ENCODE measurements at places on chromosomes 13 and 19.
A peak's percentile ranks its signal among the peaks of the same experiment; 100 is the strongest.

DNA sequence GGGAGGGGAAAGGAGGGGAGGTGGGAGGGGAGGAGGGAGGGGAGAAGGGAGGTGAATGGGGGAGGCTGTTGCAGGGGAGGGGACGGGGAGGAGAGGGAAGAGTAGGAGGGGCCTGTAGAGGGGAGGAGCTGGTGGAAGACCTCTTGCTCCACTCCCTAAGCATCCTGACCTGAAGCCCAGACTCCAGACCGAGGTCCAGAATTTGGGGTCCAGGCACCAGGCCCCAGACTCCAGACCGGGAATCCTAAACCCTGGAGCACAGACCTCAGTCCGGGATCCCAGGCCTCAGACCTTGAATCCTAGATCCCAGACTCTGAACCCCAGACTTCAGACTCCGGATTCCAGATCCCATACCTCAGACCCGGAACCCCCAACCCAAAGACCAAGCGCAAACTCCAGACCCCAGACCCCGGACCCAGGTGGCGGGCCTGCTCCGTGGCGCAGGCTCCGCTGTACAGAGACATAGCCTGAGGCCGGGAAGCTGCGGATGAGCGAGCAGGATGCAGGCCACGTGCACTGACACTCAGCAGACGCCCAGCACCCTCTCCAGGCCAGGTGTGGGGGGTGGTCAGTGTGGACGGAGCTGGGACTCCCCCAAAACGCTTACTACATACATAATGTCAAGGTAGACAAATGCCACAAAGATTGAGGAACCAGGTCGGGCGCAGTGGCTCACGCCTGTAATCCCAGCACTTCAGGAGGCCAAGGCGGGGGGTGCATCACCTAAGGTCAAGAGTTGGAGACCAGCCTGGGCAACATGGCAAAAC lies 710 bp upstream of the BTBD2 start:
- peak; percentile 62 for DNase-seq

DNA sequence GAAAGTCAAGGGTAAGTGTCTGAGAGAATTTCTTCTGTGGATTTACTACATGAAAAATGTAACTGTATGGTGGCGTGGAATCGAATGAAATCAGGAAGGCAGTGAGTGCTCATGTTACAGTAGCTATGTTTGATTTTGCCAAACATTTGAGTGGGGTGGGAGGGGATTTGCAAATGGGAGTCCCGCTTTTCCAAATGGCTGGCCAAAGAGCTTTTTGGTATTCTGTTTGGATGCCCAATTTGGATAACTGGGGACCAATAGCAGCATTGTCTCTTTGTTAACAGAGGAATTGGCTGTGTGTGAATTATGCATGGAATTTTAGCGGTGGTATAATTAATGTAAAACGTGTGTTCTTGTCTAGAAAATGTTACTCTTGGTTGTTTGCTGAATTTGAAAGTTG lies 17.8 kb downstream of the HNRNPM start:
- DNase-seq = no peak

DNA sequence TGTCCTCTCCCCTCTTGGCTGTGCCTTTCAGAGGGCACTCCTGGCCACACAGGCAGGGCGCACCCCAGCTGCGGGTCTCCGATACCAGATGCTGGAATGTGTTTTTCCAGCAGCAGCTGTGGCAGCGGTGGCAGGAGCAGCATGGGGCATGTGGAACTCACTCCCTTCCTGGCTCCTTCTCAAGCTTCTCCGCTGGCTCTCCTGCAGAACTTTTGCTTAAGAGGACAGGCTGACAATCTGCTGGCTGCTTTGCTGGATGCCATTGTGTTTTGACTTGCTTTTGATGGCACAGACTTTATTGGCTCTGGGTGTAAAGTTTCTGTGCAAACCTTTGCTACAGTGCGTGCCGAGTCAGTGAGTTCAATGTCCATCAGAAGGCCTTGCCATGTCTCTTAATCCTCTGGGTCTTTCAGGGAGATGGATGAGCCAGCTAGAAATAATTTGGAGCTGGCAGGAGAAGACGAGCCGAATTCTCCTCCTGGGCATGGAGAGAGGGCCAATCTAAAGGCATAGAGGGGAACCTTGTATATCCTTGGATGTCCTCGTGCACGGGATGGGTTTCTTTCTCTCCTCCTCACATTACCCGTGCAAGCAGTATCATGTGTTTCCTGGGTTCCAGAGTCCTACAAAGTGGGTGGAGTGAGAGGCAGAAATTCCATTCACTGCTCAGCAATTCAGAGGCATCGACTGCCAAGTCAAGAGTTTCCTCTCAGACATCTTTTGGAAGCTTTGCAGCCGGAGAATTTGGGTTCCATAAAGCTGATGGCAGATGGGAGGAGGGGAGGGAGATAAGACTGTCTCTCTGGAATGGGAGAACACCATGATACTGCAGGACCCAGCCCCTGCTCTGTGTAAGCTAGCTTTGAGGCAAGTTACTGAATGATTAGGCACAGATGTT lies 231.2 kb downstream of the FGF9 start:
- no peak for DNase-seq

DNA sequence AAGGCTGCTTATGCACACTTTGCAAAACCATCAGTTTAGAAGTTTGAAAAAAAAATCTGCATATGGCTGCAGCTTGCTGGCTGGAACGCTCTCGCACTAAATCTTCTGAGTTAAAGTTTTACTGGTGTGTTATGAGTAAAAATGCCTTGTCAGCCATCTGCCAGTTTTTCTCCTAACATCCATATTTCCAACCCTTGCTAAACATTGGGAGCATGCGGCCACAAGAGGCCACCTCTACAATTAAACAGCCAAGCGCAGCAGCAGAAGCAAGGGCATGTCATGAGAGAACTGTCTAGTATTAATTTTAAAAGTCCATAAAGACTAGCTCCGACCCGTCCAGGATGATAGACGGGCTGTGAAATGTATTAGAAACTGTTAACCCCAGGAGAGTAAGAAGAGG lies 248.3 kb downstream of the TSHZ3 start:
- no peak for DNase-seq

DNA sequence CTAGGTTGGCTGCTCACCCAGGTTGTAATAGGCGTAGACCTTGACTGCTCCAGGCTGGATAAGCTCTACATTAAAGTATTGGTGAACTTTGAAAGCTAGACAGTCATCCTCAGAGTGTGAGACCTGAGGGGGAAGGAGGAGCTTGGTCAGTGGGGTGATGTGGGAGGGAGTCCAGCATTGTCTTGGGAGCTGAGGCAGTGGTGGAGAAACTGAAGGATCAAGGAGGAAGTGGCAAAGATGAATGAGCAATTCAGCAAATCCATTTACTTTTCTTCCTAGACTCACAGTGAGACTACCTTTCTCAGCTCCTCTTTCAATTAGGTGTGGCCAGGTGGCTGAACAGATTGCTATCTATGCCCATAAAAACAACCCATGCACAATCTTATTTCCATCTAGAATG lies 10.2 kb upstream of the TNFSF14 start:
- DNase-seq = no peak

GRCh38 chr19:46994141-46994686 lies 25.4 kb upstream of the NPAS1 start:
- no peak for DNase-seq

DNA sequence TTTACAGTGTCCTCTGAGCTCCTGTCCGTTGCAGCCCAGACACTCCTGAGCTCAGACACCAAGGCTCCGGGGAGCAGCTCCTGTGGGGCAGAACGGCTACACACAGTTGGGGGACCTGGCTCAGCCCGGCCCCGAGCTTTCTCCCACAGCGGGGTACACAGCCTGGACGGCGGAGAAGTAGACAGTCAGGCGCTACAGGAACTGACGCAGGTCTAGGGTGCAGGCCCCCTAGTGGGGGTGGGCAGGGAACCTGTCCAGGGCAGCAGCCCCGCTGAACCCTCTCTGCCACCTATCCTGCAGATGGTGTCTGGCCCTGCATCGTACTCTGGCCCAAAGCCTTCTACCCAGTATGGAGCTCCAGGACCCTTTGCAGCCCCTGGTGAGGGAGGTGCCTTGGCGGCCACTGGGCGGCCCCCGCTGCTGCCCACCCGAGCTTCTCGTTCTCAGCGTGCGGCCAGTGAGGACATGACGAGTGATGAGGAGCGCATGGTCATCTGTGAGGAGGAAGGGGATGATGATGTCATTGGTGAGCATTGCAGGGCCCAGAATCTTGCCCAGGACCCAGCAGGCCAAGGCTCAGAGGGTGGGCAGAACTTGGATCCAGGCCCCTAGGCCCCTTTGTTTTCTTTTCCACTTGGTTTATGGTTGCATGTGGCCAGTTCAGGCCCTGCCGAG lies 12.9 kb upstream of the PRR19 start:
- no peak for DNase-seq

DNA sequence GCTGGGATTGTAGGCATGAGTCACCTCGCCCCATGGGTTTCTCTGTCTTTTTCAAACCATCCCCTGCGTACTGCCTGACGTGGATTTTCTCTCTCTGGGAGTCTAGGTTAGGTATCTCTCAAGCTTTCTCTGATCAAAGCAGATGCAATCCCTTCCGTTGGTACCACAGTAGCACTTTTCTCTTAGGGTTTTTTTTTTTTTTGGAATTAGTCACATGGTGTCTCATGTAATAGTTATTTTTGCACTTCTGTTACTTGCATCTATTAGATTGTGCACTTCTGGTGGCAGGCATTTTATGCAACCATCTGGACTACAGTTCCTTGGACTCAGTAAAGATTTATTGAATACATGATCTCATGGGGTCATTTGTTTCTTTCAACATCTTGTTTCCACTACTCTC lies 72.1 kb downstream of the GPC6 start:
- DNase-seq = no peak

DNA sequence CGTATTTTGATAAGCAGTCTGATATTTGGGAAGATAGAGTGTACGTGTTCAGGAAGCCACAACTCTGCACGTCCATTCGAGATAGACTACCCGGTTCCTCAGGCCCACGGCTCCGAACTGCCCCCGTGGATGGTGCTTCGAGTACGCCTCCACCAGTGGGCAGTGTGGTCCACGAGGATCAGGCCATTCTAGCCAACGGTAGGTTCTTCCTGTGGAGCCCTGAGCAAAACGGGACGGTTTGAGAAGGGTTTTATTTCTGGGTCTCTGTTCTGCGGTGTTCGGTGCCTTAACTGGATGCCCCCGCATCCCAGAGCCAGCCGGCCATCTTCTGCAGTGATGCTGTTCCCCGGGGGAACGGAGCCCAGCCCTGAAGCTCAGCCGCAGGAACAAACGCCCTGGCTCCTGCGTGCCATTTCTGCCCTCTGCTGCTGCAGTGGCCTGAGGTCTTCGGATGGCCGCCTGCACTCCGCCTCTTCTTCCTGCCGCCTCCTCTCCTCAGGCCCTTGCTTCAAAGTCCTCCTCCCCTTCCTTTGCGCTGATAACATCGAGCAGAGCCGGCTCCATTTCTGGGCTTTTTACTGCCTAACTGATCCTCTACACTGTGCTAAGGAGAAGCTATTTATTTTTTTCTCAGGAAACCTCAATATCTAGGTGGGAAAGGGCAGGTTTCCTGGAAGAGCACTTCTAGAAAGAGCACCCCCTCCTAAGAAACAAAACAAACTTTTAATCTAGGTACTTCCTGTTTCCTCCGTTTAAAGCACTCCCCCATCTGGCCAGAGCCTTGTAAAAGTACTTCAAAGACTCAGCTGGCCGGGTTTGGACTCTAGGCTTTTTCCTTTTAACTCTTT lies 36.2 kb upstream of the SLC46A3 start:
- DNase-seq = no peak

DNA sequence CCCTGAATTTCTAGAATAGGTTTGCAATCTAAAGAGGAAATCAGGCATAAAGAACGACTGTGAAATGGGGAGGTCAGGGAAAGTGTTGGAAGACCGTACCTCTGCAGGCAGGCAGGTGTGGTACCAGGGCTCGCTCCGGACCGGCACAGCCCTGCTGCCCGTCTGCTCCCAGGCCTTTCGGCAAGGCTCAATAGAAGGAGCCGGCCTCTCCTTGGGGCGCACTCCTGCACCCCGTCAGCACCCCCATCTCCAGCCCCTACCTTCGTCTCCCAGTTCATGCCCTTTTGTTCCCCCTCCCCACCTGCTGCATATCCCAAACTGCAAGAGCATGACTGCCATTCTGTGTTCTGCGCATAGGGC lies 139.8 kb upstream of the SOX1 start:
- no peak for DNase-seq

GRCh38 chr19:50328224-50328872 lies 829 bp downstream of the KCNC3 start:
- DNase-seq = no peak

DNA sequence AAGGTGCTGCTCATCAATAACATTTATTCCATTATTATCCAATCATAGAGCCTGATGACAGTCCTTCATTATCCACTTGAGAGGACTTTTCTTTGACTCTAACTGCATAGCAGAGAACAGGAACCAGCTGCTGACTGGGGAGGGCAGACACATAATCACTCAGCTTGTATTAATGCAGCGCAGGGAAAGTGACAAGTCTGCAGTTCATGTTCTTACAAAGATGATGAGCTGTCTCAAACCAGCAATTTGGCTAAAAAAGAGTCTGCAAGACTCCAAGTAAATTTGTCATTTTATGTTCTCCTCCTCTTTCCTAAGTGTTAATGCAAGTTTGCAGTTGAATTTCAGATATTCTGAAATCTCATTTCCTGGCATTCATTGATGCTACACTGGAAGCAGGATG lies 40.0 kb upstream of the CBY2 start:
- no peak for DNase-seq

- no peak for DNase-seq
Measured at GRCh38 chr19:40616941-40617340, 15.8 kb downstream of the LTBP4 start.

- no peak for DNase-seq
Measured at GRCh38 chr13:99414048-99414995, 87.0 kb upstream of the TM9SF2 start.

DNA sequence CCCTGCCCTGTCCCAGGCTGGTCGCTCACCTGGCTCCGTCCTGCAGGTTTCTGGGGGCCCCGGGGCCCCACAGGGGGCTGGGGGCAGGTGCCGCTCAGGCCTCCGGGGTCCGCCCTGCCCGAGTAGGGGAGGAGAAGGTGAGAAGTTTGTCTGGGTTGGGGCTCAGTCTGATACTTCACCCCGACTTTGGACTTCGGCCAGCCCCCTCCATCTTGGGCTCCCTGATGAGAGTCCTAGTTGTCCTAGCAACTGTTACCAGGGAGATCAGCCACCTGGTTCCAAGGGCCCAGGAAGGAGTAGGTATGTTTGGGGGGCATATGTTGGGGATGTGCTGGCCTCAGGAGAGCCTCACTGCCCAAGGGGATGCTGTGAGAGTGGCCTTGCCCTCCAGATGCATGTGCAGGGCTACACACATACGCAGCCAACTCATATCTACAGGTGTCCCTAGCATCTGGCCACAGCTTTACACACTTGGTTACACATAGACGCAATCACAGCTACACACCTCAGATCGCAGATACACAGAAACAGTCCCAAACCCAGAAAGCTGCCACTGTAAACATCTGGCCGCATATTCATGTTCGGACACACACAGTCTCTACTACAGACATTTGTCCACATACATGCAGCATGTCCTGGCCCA lies 3.4 kb downstream of the NUMBL start:
- DNase-seq = no peak

GRCh38 chr19:39165857-39166256 lies 30.9 kb upstream of the NCCRP1 start:
- no peak for DNase-seq

GRCh38 chr13:109602356-109602755 lies 184.0 kb downstream of the IRS2 start:
- DNase-seq = no peak

- DNase-seq = no peak
Measured at GRCh38 chr13:49833402-49833801, 40.9 kb upstream of the KPNA3 start.
